ENCODE measurements at places on chromosomes 11 and 22.

DNA sequence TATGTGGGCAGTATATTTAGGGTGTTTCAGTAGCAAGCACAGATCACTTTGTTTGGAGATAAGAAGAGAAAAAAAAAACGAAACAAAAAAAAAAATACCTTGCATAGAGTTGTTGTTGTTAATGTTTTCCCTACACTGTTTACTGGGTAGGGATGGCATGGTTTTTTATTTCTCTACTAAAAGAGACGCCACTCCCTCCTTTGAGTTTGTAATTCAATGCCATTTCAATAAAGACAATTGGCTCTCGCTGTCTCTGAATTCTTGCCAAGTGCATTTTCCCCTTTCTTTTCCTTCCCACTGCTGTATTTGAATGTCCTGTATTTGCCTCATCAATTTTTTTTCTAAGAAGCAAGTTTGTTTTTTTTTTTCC is 213.9 kb upstream of the UBASH3B start:
- DNase-seq: no peak

GRCh38 chr11:65868076-65868667 is 4.4 kb downstream of the EFEMP2 start:
- DNase-seq: peak; percentile 59

DNA sequence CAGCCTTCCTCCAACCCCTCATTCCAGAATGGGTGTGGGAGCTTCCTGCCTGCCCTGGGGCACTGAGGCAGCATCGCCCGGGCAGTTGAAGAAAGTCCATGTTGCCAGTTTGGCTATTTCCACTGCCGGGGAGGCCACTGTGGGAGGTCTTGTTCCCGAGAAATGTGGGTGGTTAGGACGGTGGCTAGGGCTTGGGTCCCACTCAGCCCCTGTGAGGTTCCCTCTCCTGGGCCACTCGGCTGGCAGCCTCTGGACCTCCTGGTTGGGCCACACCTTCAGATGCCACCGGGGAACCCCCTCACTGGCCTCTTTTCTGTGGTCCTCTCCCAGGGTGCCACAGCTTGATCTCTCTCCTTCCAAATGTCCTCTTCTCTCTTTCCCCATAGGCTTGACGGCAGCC is 5.1 kb upstream of the PPP6R3 start:
- no peak for DNase-seq

DNA sequence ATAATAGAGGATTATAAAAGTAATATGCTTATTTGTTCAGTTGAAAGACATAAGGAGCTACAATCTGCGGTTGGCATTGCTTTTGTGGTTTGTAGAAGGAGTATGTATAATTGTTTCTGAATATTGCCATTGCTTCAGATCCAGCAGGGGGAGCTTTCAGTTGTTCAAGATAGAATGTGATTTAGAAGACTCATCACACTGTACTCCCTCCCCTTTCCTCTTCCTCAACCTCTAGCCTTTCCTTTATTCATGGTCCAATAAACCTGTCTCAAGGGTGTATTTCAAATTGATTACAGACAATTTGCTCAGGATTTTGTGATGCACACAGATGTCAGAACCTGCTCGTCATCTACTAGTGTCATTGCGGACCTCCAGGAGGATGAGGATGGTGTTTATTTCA is 9.8 kb downstream of the PRMT3 start:
- peak; percentile 86 for DNase-seq

DNA sequence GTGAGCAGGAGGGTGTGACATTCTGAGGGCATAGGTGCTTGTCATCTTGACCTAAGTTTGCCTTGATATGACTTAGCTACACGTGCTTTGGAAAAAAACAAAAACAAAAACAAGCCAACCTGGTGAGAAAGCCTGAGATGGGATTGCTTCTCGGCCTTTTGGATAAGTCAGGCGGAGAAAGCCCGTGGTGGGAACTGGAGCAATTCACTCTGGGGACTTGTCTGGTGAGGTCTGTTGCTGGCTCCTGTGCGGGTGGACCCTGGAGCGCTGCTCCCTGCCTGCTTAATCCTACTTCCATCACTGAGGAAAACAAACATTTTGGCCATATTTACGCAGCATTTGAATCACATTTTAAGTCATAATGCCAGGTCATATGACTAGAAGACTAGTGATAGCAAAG is 100.3 kb downstream of the SNX19 start:
- no peak for DNase-seq

DNA sequence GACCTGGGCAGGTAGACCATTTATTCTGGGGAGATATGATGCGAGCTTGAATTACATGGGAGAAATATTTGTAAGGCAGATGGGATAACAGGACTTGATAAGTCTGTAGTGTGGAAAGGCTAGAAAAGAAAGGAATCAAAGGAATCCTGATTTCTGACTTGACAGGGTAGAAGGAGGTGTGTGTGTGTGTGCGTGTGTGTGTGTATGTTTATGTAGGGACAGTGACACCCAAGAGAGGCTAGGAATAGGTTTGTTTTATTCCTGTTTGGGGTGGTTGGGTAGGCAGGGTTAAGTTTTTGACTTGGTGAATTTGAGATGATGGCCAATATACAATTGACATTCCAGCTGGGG is 390 bp upstream of the HTATIP2 start:
- DNase-seq: no peak

GRCh38 chr11:77548552-77549445 is 41.0 kb upstream of the AQP11 start:
- DNase-seq: no peak

GRCh38 chr11:44618561-44619425 is 53.3 kb downstream of the CD82 start:
- DNase-seq: no peak

DNA sequence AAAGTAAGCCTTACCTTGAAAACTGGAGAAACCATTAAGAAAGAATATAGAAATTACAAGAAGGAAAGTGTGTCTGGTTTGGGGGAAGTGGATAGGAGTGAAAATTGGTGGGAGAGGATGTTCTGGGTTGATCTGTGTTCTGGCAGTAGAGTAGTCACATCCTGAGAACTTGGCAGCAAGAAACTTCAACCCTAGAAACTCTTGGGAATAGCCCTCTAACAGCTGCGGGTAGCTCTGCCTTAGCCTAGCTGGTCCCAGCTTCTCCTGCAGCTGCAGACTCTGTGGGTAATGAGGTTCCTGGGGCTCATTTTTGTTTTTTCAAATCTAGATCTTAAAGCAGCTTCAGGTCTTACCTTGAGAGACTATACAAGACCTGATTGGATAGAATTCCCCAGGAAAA is 24.2 kb upstream of the OR6X1 start:
- DNase-seq: no peak

- DNase-seq: peak; percentile 47
These were observed 712.0 kb downstream of the TBC1D22A start for GRCh38 chr22:47474464-47474863.

DNA sequence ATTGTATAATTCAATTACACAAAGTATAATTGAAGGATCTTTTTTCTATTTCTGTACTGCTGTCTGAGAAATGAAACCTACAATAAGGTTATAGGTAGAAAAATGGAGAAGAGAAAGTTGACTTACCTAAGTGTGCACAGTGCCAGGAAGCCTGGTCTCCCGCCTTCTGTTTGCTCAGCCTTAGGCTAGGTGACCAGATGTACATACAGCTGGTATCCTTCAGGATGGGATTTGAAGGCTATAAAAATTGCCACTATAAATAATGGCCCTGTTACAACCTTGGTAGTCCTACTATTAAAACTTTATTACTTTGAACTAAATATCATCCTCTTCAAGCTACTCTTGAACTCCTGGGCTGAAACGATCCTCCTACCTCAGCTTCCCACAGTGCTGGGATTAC is 19.7 kb downstream of the OR51E2 start:
- DNase-seq: no peak

- DNase-seq: peak; percentile 61
These were observed 6.8 kb upstream of the LIF start for GRCh38 chr22:30253205-30253852.

DNA sequence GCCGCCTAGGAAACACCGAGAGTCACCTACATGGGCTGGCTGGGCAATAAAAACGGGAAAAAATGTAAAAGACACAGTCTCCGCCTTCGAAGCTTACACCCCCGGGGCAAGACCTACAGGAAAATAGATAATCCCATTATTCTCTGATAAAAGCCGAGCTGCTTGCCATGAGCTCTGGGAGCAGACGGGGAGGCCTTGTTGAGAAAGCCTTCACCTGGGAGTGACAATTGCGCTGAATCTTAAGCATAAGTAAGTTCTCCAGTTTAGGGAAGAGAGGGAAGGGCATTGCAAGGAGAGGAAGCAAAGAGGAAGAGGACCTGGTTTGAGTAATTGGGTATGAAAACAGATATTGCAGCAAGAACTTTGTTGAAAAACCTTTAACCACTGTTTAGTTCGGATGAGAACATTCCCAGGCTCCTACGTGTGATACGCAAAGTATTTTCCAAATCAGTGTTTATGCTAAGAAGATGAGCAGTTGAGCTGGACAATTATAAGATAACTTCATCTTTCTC is 813 bp upstream of the BTBD10 start:
- peak; percentile 4 for DNase-seq

GRCh38 chr11:2666828-2667570 is 32.8 kb downstream of the KCNQ1OT1 start:
- DNase-seq: no peak

DNA sequence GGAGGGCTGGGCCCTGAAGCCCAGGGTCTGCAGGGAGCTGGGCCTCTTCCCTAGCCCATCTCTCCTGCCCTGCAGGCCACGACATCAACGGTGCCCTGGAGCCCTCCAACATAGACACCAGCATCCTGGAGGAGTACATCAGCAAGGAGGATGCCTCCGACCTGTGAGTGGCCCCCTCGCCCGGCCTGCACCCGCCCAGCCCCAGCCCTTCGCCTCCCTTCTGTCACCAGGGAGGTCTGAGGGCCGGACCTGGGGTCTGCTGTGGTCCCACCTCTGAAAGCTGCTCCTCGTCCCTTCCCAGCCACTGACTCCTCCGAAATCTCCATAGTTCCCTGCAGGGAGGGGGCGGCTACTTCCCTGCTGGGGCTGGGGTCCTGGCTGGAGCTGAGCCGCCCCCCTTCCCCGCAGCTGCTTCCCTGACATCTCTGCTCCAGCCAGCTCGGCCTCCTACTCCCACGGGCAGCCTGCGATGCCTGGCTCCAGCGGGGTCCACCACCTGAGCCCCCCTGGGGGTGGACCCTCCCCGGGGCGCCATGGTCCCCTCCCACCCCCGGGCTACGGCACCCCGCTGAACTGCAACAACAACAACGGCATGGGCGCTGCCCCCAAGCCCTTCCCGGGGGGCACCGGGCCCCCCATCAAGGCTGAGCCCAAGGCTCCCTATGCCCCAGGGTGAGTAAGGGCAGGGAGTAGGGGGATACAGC is 13.3 kb downstream of the MYRF start:
- no peak for DNase-seq

GRCh38 chr22:48092866-48093265 is 1330.4 kb downstream of the TBC1D22A start:
- DNase-seq: no peak

GRCh38 chr11:112548641-112549040 is 288.0 kb upstream of the PLET1 start:
- DNase-seq: no peak

GRCh38 chr11:36711104-36711825 is 113.2 kb upstream of the RAG2 start:
- no peak for DNase-seq

GRCh38 chr11:35173011-35173511 is 34.1 kb downstream of the CD44 start:
- DNase-seq: no peak

- DNase-seq: no peak
These were observed 46.4 kb downstream of the DCDC1 start for GRCh38 chr11:31323145-31323544.

GRCh38 chr22:35159343-35159742 is 93.4 kb downstream of the ISX start:
- no peak for DNase-seq

- no peak for DNase-seq
These were observed 43.6 kb downstream of the MAPK1 start for GRCh38 chr22:21823740-21824444.

DNA sequence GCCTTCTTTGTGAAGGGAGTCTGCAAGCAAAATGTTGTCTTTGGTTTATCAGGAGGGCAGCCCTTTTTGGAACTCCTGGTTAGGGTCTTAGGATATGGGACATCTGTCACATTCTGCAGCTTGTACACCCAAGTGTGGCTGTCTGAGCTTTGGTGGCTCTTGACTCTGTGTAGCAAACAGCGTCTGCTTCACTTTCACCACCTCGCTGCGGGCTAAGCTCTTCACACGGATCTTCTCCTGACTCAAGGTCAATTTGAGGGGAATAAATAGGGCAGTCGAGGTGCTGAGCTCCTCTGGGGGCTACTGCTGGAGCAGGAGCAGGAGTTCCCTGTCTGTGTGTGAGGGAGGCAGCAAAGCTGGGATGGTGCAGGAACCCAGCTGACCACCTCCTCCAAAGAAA is 10.6 kb downstream of the MICAL2 start:
- DNase-seq: no peak

- no peak for DNase-seq
These were observed 12.5 kb downstream of the VPS26B start for GRCh38 chr11:134236834-134237556.
